ENCODE measurements at places on chromosomes 7 and 10.

GRCh38 chr7:34747176-34747781, 89.3 kb downstream of the NPSR1 start:
- H3K36me3 ChIP-seq, result no peaks in the 10 kb centered on the region
- no peak overlapping the region for H3K27ac ChIP-seq
- H3K4me3 ChIP-seq, result no peak overlapping the region
- peaks cover 4% of the 10 kb centered on the region for H3K27me3 ChIP-seq
- H3K4me1 ChIP-seq, result no peaks in the 10 kb centered on the region

DNA sequence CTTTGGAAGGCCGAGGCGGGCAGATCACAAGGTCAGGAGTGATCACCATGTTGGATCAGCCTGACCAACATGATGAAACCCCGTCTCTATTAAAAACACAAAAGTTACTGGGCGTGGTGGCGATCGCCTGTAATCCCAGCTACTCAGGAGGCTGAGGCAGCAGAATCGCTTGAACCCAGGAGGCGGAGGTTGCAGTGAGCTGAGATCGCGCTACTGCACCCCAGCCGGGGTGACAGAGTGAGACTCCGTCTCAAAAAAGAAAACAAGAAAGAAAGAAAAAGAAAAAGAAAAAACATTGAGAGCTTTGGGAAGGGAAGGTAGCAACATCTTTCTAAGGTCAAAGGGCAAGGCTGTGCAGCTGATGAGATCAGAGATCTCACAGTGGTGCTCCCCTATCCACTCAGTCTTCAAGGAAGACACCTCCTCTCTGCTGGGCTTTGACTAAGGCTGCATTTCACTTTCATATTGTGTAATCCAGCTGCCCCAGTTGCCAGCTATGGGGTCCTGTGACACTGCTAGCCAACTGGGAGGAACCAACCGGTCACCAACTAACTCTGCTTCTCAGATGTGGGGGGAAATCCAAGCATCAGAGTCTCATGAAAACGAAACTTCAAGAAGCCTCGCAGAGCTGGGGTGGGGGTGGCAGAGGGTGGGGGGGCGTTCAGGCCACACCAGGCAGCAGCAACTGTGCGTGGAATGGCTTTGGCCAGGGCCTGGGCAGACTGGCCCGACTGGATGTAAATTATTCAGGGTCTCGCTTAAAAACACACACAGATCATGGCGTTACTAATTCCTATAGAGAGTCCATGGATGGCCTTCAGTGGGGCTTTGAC, 1.5 kb downstream of the IL15RA start:
- H3K4me3 ChIP-seq, result peak overlapping the region; percentile 91
- H3K4me1 ChIP-seq, result peaks cover 45% of the 10 kb centered on the region
- peak overlapping the region; percentile 95 for H3K27ac ChIP-seq
- H3K36me3 ChIP-seq, result peaks cover 14% of the 10 kb centered on the region
- H3K27me3 ChIP-seq, result no peaks in the 10 kb centered on the region
- peak; percentile 67 for DNase-seq

DNA sequence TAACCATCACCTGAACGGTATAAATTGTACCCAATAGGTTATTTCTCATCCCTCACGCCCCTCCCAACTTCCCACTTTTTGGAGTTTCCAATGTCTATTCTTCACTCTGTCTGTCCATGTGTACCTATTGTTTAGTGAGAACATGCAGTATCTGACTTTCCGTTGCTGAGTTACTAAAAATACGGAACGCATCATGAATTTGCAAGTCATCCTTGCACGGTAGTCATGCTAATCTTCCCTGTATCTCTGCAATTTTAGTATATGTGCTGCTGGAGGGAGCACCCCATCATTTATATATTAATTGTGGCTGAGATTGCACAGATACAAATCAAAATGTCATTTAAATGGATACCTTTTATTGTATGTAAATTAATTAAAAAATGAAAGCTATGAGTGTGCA, 75.7 kb upstream of the SFMBT2 start:
- DNase-seq, result no peak
- H3K36me3 ChIP-seq, result peaks cover 27% of the 10 kb centered on the region
- H3K27me3 ChIP-seq, result no peaks in the 10 kb centered on the region

GRCh38 chr10:77496941-77497420, 140.6 kb downstream of the KCNMA1 start:
- no peaks in the 10 kb centered on the region for H3K27me3 ChIP-seq
- H3K4me1 ChIP-seq, result no peaks in the 10 kb centered on the region
- no peak overlapping the region for H3K4me3 ChIP-seq
- DNase-seq, result no peak
- H3K36me3 ChIP-seq, result no peaks in the 10 kb centered on the region

All from activated CD4-positive, alpha-beta memory T cell treated with anti-CD3 and anti-CD28 coated beads, Interleukin-2, amount 10 ng/mL, durations not matched to agents 7 days and 5 days (primary cell).